EL (cell line): ENCODE measurements at places on chromosomes 11 and 22.

DNA sequence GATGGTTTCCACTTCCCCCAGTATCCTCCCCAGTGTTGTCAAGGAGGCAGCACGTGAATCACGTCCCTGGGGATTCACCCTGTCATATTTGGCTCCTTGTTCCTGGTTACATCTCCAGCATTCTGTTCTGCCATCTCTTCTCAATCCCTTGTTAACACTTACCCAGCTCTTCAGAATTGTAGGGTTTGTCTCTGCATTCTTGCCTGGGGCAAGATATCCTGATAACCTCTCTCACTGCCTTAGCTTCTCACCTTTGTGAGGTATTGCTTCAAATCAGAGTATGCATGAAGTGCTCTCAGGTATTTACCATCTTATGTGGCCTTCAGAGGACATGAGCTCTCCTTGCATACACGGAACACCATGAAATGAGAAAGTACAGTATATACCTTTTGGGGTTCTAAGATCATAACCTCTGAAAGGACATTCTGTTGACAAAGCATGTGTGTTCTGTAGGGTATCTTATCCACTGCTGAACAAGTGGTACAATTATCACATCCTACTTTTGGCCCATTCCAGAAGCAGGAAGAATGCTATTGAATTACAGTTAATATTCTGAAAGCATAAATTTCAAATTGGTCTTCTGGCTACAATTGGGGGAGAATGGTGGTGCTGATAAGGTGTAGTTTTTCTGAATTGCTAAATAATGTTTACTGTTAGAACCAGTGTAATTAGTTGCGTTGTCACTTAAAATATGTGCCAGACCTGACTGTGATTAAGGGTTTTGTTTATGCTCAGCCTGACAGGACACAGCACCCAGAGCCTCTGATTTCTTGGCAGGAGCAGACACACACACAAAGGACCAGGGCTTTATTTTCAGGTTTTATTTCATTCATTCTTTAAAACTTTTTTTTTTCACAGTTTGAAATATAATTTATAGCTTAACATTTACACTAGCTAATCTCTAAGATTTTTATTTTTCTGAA lies 32.7 kb downstream of the VSTM5 start:
- DNase-seq: no peak

DNA sequence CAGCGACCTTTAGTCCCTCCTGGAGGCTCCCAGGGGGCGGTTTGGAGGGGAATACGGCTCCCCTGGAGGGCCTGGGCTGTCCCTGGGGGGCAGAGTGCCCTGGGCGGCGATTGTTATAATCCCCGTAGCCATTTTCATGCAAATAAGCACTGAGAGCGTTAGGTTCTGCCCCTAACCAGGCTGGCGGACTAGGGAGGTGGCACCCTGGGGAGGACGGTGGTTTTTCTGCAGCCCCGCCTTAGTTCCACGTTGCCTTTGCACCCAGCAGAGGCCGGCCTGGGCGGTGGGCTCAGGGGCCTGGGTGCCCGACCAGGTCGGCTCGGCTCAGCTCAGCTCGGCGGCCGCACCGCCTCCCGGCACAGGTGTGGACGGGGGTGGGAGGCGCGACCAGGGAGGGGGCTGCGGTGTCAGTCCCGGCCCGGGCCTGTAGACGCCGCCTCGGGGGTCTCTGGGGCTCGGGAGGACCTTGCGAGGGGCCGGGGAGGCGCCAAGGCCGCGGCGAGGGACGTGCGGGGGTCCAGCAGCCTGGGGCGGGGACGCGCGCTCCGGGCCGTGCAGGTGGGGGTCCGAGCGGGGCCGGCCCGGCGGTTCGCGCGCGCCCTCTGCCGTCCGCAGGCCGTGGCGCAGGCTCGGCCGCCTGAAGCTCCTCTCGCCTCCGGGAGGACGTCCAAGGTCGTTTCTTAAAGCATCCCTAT lies 2.3 kb upstream of the DUSP8 start:
- peak; percentile 43 for DNase-seq

- peak; percentile 49 for DNase-seq
Measured at GRCh38 chr11:36672815-36673450, 74.9 kb upstream of the RAG2 start.

DNA sequence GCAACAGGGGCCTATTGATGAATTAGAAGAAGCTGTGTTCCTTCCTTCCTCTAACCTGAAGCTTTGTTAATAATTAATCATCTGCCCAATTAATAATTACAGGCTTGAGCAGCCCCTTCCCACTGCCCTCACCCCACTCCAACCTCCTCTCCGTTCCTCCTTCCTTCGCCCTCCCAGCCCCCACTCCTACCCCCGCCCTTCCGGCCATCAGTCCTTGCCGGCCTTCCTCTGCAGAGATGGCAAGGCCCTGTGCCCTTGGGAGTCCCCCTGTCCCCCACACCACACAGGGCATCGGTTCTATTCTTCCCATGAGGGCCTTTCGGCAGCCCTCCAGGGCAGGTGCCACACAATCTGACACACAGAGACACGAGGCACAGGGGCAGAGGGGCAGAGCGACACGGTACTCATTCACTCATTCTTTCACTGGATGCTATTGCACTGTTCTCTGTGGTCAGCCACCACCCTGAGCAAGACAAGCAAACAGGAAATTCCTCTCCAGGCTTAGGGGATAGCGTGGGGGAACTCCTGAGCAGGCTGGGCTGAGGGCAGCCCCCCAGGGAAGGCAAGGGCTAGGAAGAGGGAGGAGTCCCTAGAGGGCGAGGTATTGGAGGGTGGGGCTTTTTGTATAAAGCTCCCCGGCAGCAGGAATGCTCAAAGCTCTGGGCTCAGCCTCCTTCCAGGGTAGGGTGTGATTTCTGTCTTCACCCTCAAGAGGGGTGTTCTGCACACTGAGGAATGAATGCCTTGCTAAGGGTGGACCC lies 14.7 kb downstream of the MGAT3 start:
- DNase-seq: peak; percentile 79

DNA sequence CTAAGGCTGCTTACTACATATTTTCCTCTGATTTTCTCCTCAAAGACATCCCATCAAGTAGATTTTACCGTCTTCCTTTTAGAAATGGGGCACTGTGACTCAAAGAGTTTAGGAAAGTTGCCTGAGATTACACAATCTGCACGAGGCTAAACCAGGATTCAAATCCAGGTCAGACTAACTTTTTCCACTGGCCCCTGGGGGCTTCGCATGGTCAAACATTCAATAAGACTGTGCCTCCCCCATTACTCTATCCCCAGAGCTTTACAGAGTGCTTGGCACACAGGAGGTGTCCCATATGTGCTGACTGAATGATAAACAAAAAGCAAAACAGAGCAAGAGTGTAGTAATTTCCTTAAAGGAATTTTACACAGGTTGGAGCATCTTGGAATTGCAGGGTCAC lies 118.1 kb upstream of the TEAD1 start:
- peak; percentile 51 for DNase-seq

GRCh38 chr11:64516226-64516625 lies 74.8 kb upstream of the SLC22A12 start:
- DNase-seq: no peak

GRCh38 chr11:66467756-66468155 lies 1.1 kb downstream of the PELI3 start:
- DNase-seq: no peak

DNA sequence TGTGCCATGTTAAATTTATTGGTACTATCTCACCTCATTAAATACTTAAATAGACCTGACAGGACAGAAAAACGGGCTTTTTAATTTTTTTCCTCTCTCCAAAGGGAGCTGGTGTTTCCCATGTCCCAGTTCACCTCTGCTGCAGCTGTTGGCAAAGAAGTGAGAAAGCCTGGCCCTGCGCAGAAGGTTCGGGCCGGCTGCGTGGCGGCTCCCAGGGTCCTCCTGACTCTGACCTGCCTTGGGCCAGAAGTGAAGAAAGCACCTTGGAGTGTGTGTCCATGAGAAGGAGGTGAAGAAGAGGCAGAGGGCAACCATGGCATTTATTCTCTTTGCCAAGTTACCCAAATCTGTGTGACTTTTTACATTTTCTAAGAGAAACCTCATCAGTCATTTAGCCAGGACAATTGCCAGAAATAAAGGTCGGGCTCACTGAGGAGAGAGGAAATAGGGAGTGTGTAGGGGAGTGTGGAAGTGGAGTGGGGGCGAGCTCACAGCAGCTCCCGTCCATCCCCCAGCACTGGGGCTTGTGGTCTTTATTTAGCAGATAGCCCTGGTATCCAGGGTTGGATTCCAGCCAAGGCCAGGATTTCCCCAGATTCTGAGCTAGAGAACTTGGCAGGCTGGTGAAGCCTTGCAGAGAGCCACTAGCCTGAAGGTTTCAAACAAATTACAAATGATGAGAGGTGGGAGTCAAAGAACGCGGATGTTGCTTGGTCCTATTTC lies 102.4 kb upstream of the CADM1 start:
- no peak for DNase-seq

GRCh38 chr11:116412118-116412889 lies 360.5 kb downstream of the BUD13 start:
- DNase-seq: no peak

DNA sequence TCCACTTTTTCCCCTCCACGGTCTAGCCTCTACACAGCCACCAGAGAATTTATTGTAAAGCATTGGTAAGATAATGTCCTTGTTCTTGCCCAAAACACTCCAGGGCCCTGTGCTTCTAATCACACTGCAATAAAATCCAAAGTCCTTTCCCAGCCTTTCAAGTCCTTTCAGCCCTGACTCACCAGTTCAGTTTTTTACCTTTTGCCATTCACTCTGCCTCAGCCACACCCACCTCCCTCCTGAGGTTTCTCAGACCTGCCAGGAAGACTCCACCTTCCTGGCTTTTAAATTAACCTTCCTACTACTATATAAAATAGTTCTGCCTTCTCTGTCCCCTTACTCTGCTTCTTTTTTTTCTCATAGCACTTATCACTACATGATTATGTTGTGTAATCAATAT lies 91.0 kb upstream of the ARHGAP32 start:
- DNase-seq: no peak

- no peak for DNase-seq
Measured at GRCh38 chr11:120688163-120688562, 176.6 kb downstream of the GRIK4 start.

DNA sequence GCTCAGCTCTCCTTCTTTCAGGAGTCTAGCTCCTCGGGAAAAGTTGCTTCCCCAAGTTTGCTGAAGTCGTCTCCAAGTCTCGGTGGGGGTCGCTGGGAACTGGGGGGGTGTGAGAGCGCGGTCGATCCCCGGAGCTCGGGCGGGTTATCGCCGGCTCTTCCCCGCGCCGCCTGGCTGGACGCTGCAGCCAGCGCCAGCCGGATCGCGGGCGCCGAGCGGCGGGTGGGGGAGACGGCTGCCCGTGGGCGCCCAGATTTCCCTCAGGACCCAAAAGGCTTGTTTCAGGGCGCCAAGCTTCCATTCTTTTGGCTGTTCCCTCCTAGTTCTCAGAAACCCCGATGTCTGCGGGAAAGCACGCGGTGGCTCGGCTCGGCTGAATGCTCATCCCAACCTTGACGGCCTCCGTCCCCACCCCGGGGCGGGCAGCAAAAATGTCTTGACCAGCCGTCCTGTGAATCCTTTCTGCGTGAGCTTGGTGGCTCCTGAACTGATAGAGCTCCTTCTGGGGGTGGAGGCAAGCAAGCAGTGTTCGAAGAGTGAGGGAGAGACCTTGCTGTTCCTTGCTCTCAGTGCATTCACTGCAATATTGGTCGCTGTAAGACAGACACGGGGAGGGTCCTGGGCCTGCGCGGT lies 1.7 kb downstream of the ZBTB16 start:
- DNase-seq: peak; percentile 8

GRCh38 chr11:111977146-111978027 lies 40.2 kb downstream of the DIXDC1 start:
- peak; percentile 47 for DNase-seq
